A549 treated with AZD2906 at 1 μM for 4 hours (cell line): ENCODE measurements at places on chromosomes 2 and 18. TPM values are rescaled to one million over a fixed set of nuclear protein-coding genes. Genes with fewer than 3 reads are reported as not detected.

Gene EML6
- total RNA-seq, result 1.3 to 1.5 TPM (median 1.4 TPM) in 5 replicates

Gene SEPTIN2
- total RNA-seq, result 224 to 307 TPM (median 248 TPM) in 5 replicates

Gene TMEM169
- 0.22 to 0.37 TPM (median 0.29 TPM) in 5 replicates for total RNA-seq

Gene KCNF1
- 19.4 to 39.2 TPM (median 29.8 TPM) in 5 replicates for total RNA-seq

Gene RAB6C
- total RNA-seq, result not detected in 5 replicates

Gene CHMP1B
- 37.8 to 48.3 TPM (median 41.8 TPM) in 5 replicates for total RNA-seq

Gene DCDC2C
- 0.15 to 0.82 TPM (median 0.40 TPM) in 5 replicates for total RNA-seq

Gene ASPRV1
- total RNA-seq, result 0.20 to 0.38 TPM (median 0.25 TPM) in 5 replicates

Gene SP9
- 1.2 to 2.1 TPM (median 1.8 TPM) in 5 replicates for total RNA-seq

Gene SKOR2
- not detected in 5 replicates for total RNA-seq

Gene INPP5D
- total RNA-seq, result 0.49 to 0.74 TPM (median 0.53 TPM) in 5 replicates

Gene CAVIN2
- 45.9 to 78.6 TPM (median 67.9 TPM) in 5 replicates for total RNA-seq

Gene GALR1
- not detected in 5 replicates for total RNA-seq

Gene RAX
- total RNA-seq, result 0.01 TPM in 1 of 5 replicates, not detected in the others

Gene ITGB1BP1
- total RNA-seq, result 166 to 178 TPM (median 173 TPM) in 5 replicates

Gene TDRD15
- total RNA-seq, result not detected in 5 replicates

Gene GREB1
- total RNA-seq, result 2.3 to 4.1 TPM (median 3.5 TPM) in 5 replicates

Gene ECEL1
- total RNA-seq, result 0.15 to 0.25 TPM (median 0.23 TPM) in 5 replicates

Gene FIGN
- total RNA-seq, result 1.7 to 2.3 TPM (median 2.1 TPM) in 5 replicates

Gene CFAP210
- 0.27 to 0.35 TPM (median 0.31 TPM) in 5 replicates for total RNA-seq

Gene RUFY4
- 0.08 TPM in 1 of 5 replicates, not detected in the others for total RNA-seq

Gene SETBP1
- total RNA-seq, result 0.39 to 0.48 TPM (median 0.43 TPM) in 5 replicates

Gene STARD6
- total RNA-seq, result not detected in 5 replicates

Gene EVA1A
- 7.8 to 10.1 TPM (median 8.6 TPM) in 5 replicates for total RNA-seq

Gene REG1B
- not detected in 5 replicates for total RNA-seq

Gene FABP1
- 0.13 TPM in 1 of 5 replicates, not detected in the others for total RNA-seq

Gene LRRC30
- not detected in 5 replicates for total RNA-seq

Gene FN1
- 179 to 290 TPM (median 198 TPM) in 5 replicates for total RNA-seq

Gene PHLPP1
- 6.4 to 8.4 TPM (median 8.1 TPM) in 5 replicates for total RNA-seq

Gene SEMA4F
- total RNA-seq, result 8.7 to 11.8 TPM (median 10.7 TPM) in 5 replicates

Gene ABCG8
- total RNA-seq, result not detected in 5 replicates

Gene LRP1B
- 0.01 TPM in 3 of 5 replicates, not detected in the others for total RNA-seq

Gene SAG
- total RNA-seq, result not detected in 5 replicates

Gene TACR1
- 0.02 to 0.13 TPM (median 0.05 TPM) in 5 replicates for total RNA-seq

Gene EFR3B
- 7.7 to 10.1 TPM (median 8.0 TPM) in 5 replicates for total RNA-seq

Gene FRZB
- total RNA-seq, result 0.04 to 0.13 TPM (median 0.11 TPM) in 5 replicates

Gene CTLA4
- not detected in 5 replicates for total RNA-seq

Gene ANKRD36
- total RNA-seq, result 4.7 to 7.2 TPM (median 6.0 TPM) in 5 replicates

Gene ZNF385B
- total RNA-seq, result 0.07 to 0.21 TPM (median 0.13 TPM) in 4 of 5 replicates, not detected in the other

Gene SERPINB4
- total RNA-seq, result 0.06 to 0.17 TPM (median 0.10 TPM) in 5 replicates
